ENCODE measurements at places on chromosomes 11 and 22.

GRCh38 chr11:118610773-118611432 lies 3.5 kb downstream of the PHLDB1 start:
- peak; percentile 82 for DNase-seq

- no peak for DNase-seq
Measured at GRCh38 chr11:55732936-55733335, 40.3 kb upstream of the OR5D13 start.

GRCh38 chr11:35138943-35139721 lies at the start of gene CD44:
Gene CD44, plus strand, starts transcription at chr11:35139171. Its CDS starts 133 bp downstream, at chr11:35139304.
- peak; percentile 94 for DNase-seq

GRCh38 chr22:35352214-35353111 lies 28.4 kb upstream of the HMOX1 start:
- DNase-seq: peak; percentile 88

GRCh38 chr11:19984048-19984742 lies 176.1 kb downstream of the DBX1 start:
- DNase-seq: no peak

- no peak for DNase-seq
Measured at GRCh38 chr11:93016595-93016994, 47.1 kb downstream of the MTNR1B start.

GRCh38 chr11:101278286-101278685 lies 148.7 kb upstream of the PGR start:
- no peak for DNase-seq

- DNase-seq: no peak
Measured at GRCh38 chr22:45290410-45290936, 5.7 kb downstream of the UPK3A start.

DNA sequence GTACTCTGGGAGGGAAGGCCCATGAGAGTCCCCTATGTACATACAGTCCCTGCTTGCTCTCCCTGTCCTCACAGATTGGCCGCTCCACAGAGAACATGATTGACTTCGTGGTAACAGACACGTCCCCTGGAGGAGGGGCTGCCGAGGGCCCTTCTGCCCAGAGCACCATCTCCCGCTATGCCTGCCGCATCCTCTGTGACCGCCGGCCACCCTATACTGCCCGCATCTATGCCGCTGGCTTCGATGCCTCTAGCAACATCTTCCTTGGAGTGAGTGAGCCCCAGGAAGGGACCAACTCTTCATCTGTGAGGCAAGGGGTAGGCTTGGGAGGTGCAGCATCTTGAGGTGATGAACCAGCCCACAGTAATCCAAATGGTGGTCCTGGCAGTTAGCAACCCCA lies 6.5 kb downstream of the PELI3 start:
- DNase-seq: no peak

GRCh38 chr11:130085671-130086290 lies 16.1 kb downstream of the APLP2 start:
- DNase-seq: no peak

- peak; percentile 70 for DNase-seq
Measured at GRCh38 chr11:75576499-75576918, 14.5 kb downstream of the SERPINH1 start.

DNA sequence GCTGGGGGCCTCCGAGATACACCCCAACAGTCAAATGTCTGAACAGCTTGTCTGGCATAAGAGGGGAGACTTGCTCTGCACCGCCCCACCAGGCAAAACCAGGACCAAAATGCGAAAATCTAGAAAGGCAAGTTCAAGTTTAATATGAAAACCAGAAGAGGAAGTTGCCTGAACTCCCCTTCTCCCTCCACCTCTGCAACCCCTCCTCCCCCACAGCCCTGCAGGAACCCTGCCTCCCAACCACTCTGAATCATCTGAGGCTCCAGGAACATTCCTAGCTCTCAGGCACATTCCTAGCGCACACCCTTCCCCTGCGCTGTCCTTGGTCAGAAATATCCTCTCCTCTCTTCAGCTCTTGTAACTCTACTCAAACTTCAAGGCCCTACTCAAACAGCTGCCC lies 36.7 kb downstream of the ISX start:
- DNase-seq: no peak

GRCh38 chr11:36702330-36703054 lies 104.5 kb upstream of the RAG2 start:
- no peak for DNase-seq

DNA sequence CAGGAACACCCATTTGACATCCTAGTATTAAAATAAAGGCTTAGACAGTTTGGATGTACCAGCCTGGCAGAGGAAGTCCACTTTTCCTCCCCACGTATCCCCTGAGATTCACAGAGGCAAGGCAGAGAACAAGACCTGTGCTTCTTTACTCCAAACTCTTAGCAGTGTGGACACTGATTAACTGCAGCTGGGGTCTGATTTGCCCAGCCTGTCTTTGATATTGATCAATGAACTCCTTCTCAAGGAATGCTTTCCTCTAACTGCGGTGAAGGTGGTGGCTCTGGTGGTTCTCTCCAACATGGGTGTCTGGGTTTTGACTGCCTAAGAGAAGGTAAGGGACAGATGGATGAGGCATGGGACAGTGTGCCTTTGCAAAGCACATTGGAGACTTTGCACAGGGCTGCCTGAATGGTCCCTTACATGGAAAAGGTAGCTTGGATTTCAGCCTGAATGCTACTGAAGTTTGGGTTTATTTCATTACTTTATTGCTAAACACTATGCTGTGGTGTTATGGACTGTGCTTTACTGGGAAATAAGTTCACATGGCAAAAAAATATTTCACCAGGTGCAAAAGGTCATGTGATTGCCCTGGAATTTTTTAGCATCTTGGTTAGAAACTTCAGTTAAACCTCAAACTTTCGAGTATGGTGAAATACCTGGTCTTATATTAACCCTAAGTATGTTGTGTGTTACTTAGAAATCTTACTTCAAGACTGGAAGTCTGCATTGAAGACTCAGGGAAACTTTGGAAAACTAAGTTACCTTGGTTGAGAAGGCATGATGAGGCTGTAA lies 1.8 kb downstream of the GAS2 start:
- no peak for DNase-seq

- no peak for DNase-seq
Measured at GRCh38 chr11:129737831-129738230, 77.8 kb upstream of the TMEM45B start.

GRCh38 chr11:36278531-36279282 lies 10.5 kb downstream of the COMMD9 start:
- no peak for DNase-seq

DNA sequence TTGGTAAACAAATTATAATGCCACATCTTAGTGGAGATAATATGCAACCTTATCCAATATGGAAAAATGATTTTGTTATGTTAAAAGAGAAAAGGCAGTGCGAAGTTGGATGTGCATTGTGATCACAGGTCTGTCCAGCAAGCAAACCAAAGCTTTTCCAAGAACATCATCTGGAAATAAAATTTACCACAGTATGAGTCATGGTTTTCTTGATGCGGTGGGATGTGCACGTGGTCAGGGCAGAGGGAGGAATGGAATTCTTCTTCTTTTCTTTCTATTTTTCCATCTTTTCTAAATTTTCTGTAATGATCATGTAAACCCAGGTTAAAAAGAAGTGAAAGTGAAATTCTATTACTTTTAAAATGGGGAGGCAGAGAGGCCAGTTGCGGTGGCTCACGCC lies 169.8 kb downstream of the C11orf91 start:
- no peak for DNase-seq

DNA sequence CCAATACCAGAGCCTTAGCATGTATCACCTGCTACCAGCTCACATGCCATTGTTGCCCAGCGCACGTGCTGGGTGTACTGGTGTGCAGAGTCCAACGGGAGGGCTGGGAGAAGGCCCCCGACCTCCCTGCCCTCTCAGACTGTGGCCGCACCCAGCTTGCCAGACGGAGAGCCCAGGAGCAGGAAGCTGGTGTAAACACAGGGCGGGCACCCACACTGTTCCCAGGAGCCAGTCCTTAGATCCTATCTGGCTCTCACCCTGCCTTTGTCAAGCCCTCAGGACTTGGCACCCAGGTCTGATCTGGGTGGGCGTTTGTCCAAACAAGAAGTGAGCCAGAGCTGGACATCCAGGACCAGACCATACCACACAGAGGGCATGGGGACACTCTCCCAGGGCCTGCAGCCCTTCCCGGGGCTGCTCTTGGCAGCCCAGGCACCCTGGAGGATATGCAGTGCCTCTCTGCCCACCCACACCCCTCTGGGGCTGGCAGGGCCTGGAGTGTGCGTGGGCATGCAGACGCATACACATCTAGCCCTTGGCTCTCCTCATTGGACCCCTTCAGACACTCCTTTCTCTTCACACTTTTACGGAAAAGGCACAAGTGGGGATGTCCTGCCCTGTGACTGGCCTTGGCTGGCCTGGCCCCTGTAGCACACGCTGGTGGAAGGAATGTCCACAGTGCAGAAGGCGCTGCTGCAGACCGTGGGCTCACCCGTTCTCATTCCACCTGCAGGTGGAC lies 19.9 kb upstream of the CLDN5 start:
- no peak for DNase-seq

DNA sequence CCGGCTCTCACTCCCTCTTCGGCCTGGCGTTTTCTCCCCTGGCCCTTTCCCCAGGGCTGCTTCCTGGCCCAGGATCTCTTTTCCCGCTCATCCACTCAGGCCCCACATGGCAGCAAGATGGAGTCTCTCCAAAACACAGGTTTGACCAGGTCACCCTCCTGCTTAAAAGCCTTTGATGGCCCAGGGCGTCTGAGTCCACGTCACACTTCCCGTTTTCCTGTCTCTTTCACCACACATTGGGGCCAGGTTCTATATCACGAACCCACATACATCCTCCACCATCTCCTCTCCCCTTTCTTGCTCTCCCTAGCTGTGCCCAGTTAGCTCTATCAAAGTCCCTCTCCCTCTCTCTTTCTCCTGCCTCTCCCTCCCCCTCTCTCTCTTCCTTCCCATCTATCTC lies 7.8 kb upstream of the LRRC32 start:
- DNase-seq: no peak

- no peak for DNase-seq
Measured at GRCh38 chr11:117917591-117918151, 11.5 kb downstream of the TMPRSS13 start.

- DNase-seq: no peak
Measured at GRCh38 chr11:17408641-17409040, 20.2 kb upstream of the KCNJ11 start.

DNA sequence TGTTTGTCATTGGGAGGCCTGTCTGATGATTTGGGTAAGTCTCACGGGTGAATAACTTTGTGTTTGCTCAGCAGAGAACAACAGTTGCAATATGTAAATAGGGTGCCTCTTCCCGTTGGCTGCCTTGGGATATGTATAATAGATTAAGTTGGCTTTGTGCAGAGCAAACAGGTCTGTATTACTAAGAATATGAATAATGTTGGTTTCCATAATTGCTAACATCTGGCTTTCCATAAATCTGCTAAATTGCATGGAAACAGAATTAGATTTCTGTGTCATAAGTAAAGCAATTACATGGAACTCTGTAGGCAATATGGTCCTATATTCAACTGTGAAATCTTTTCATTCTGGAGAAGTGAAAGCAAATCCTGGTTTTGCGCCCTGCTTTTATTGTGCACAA lies 636.0 kb upstream of the ANO5 start:
- DNase-seq: no peak

- DNase-seq: no peak
Measured at GRCh38 chr11:134101282-134101681, 32.4 kb downstream of the JAM3 start.
